Ovary (tissue), 10 donors: ENCODE measurements at places on chromosomes 11 and 22. TPM values are rescaled to one million over a fixed set of nuclear protein-coding genes. Genes with fewer than 3 reads are reported as not detected.

GRCh38 chr11:113577356-113578032 lies 102.3 kb upstream of the DRD2 start:
- no peaks in the 10 kb centered on the region for H3K4me1 ChIP-seq
- DNase-seq, result no peak
- no peak overlapping the region for H3K4me3 ChIP-seq
- no peak overlapping the region for H3K27ac ChIP-seq

- peaks cover 12% of the 10 kb centered on the region for H3K4me1 ChIP-seq
- no peaks in the 10 kb centered on the region for H3K27me3 ChIP-seq
- no peak overlapping the region for H3K4me3 ChIP-seq
- no peak for DNase-seq
- H3K27ac ChIP-seq, result no peak overlapping the region
Observed at GRCh38 chr22:47090591-47091245, 328.3 kb downstream of the TBC1D22A start.

Gene NFAM1
- total RNA-seq, result 0.74 TPM

DNA sequence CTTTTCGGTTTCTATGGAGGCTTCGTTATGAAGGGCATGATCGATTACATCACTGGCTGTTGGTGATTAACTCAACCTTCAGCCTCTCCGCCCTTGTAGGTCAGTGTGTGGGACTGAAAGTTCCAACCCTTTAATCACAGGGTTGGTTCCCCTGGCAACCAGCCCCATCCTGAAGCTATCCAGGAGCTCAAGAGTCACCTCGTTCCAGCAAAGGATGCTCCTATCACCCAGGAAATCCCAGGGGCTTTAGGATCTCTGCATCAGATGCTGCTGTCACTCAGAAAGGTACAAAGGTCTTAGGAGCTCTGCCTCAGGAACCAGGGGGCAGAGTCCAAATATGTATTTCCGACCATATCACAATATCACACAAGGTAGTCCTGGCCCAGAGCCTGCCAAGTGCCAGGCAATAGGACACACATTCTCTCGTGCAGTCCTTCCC lies 123.5 kb upstream of the PARVA start:
- H3K4me1 ChIP-seq, result peaks cover 3% of the 10 kb centered on the region
- H3K4me3 ChIP-seq, result no peak overlapping the region
- DNase-seq, result no peak
- no peak overlapping the region for H3K27ac ChIP-seq
- no peaks in the 10 kb centered on the region for H3K27me3 ChIP-seq
- H3K36me3 ChIP-seq, result no peaks in the 10 kb centered on the region

DNA sequence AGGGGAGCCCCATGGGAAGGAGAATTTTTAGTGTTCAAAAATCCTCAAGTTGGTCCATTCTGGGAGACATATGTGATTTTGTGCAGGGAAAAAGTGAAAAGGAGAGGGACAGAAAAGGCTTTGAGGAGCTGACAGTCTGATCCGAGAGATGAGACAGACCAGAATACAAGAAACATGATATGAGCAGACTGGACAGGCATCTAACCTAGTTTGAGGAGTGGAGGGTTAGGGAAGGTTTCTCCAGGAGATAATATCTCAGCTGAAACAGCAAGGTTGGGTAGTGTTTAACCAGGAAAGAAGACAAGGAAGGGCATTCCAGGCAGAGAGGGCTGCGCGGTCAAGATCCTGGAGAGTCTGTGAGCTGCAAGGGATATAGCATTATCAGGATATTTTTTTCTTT lies 101.4 kb upstream of the NCAM1 start:
- no peaks in the 10 kb centered on the region for H3K27me3 ChIP-seq
- no peak overlapping the region for H3K4me3 ChIP-seq
- no peak overlapping the region for H3K27ac ChIP-seq
- H3K4me1 ChIP-seq, result no peaks in the 10 kb centered on the region
- no peaks in the 10 kb centered on the region for H3K36me3 ChIP-seq
- no peak for DNase-seq

Gene MS4A13
- not detected for total RNA-seq

DNA sequence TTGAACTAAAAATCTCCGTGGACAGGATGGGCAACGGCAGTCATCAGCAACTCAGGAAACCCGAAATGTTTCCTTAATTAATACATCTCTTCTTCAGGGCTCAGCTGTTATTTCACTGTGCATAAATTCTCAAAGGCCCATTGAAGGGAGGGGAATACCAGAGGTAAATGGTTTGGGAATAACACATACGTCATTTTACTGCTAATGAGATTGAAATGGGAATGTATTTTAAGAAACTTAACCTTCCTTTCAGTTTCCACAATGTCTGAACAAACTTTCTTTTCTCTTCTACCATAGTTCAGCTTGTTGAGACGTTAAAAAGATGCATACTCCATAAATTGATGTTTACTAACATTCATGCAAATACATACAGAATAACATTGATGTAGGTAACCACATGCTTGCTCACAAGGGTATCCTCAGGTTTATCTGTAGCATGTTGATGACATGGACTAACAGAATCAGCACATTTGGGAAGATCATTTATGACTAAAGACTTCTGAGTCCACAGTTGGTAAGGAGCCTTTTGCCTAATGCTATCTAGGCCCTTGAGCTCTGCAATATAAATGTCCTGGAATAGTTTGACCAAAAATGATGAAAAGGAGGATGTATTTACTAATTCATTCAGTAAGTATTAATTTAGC lies 7.7 kb upstream of the PRRG4 start:
- H3K36me3 ChIP-seq, result no peaks in the 10 kb centered on the region
- no peak overlapping the region for H3K27ac ChIP-seq
- no peak for DNase-seq

Gene JRKL
- total RNA-seq, result 7.1 TPM

DNA sequence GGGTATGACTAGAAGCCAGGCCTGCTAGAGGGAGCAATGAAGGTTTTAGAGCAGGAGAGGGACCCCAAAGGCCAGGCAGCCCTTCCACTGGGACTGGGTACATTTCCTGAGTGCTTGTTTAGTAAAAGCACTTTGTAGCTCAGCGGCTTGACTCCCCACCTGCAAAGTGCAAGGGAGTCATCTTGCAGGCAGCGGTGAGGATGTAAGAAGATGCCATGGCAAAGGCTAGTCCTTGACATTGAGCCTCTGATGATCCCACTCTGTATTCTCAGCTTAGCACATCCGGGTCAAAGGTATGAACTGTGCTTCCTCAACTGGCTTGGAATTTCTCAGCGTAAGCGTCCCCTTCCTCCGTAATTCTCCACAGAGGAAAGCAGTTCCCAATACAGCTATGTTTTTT lies 3.1 kb upstream of the UBE2L3 start:
- no peak overlapping the region for H3K4me3 ChIP-seq
- H3K27me3 ChIP-seq, result no peaks in the 10 kb centered on the region
- H3K27ac ChIP-seq, result no peak overlapping the region
- no peaks in the 10 kb centered on the region for H3K36me3 ChIP-seq

DNA sequence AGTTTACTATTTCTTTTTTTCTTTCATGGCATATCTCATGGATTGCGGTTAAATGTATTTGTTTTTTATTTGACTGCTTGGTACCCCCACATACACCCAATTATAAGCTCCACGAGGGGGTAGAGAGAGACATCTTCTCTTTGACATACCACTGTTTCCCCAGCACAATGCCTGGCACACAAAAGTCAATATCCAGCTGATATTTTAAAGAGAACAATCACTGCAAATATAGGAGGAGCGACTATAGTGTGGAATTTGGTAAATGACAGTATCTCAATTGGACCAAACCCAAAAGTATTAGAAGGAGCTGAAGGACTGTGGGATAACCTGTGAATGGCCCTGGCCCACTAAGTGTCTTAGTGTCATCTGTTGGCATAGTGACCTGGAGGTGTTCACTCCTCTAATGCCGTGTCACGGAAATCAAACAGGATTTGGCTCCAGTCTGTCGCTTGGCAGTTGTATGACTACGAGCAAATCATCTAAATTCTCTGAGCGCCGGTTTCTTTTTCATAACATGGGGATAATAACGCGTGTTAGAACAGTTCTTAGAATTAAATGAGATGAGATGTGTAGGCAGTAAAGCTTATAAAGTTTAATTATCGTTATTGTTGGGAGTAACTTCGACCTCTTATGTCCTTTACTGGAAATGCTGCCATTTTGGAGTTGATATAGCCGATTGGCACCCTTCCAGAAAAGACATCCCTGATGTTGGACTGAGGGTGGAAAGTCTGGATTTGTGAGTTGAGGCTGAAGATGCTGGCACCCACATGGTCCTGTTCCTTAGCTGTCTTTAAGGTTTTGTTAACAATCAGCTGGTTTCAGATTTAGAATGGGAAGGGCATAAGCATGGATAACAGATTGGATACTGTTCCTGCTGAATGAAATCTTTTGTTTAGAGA lies 144.5 kb downstream of the DBX1 start:
- H3K4me1 ChIP-seq, result peaks cover 3% of the 10 kb centered on the region
- H3K4me3 ChIP-seq, result no peak overlapping the region
- H3K36me3 ChIP-seq, result no peaks in the 10 kb centered on the region
- DNase-seq, result no peak
- H3K27me3 ChIP-seq, result no peaks in the 10 kb centered on the region

- H3K4me1 ChIP-seq, result peaks cover 6% of the 10 kb centered on the region
- DNase-seq, result peak; percentile 62
- no peaks in the 10 kb centered on the region for H3K27me3 ChIP-seq
- H3K27ac ChIP-seq, result peak overlapping the region; percentile 51
- no peak overlapping the region for H3K4me3 ChIP-seq
- H3K36me3 ChIP-seq, result no peaks in the 10 kb centered on the region
Observed at GRCh38 chr11:1557904-1558774, 13.9 kb downstream of the DUSP8 start.

DNA sequence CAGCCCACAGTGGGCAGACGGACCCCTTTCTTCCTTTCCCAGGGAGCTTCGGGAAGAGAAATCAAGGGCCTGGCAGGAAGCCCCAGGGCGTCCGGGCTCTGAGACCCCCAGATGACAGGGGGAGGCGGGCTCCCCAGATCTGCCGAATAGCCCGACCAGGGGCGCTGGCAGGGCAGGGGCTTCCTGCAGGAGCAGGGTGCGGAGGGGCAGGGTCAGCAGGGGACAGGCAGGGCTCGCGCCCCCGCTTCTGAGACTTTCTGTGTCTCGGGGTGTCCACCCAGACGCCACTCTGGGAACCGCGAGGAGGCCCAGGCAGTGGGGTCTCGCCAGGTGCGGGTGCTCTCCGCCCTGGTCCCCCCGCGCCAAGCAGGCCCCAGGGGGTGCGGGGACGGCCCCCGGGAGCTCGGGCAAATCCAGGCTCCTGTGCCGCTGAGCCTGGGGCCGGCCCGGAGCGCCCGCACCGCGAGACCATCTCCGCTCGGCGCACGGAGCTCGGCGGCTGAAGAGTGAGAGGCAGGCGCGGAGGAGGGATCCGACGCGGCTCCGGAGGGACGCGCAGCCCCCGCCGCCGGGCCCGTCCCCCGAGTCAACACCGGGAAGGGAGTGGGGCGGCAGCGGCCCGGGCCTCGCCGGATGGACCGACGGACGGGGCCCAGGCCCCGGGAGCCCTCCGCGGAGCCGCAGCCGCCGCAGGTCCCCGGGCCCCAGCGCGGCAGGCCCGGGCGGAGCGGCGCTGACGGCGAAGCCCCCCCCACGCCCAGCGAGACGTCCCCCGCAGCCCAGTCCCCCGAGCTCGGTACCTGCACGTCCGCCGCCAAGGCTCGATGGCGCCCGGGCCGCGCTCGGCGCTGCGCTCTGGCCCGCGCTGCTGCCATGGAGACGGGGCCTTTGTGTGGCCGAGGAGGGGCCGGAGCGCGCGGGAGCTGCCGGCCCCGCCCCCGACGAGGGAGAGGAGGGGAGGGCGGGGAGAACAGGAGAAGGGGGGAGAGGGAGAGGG lies at the start of gene PLXNB2:
PLXNB2 (minus strand) TSS at position 894 of the 997 bp plus-strand sequence. CDS start 17,062 bp downstream, outside the sequence.
- H3K27me3 ChIP-seq, result no peaks in the 10 kb centered on the region
- DNase-seq, result peak; percentile 88
- peak within 1 kb of the TSS; percentile 76 for H3K4me3 ChIP-seq
- peaks cover 42% of the 10 kb centered on the region for H3K4me1 ChIP-seq
- no peaks in the 10 kb centered on the region for H3K36me3 ChIP-seq

Gene EXPH5
- 2.1 TPM for total RNA-seq

Gene TMEM191B
- not detected for total RNA-seq

DNA sequence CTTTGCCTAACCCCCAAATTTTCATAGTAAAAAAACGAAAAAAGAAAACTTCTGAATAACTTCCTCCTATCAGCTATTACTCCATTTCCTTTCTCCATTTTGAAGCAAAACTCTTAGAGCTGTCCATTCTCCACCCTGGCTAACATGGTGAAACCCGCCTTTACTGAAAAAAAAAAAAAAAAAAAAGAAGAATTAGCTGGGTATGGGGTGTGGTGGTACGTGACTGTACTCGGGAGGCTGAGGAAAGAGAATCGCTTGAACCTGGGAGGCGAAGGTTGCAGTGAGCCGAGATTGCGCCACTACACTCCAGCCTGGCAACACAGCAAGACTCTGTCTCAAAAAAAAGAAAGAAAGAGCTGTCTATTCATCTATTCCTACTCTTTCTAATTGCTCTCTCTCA lies 11.3 kb upstream of the NXF1 start:
- no peaks in the 10 kb centered on the region for H3K27me3 ChIP-seq
- no peak for DNase-seq
- no peak overlapping the region for H3K4me3 ChIP-seq
- H3K27ac ChIP-seq, result no peak overlapping the region
- H3K36me3 ChIP-seq, result no peaks in the 10 kb centered on the region
- no peaks in the 10 kb centered on the region for H3K4me1 ChIP-seq

Gene TYR
- total RNA-seq, result not detected

DNA sequence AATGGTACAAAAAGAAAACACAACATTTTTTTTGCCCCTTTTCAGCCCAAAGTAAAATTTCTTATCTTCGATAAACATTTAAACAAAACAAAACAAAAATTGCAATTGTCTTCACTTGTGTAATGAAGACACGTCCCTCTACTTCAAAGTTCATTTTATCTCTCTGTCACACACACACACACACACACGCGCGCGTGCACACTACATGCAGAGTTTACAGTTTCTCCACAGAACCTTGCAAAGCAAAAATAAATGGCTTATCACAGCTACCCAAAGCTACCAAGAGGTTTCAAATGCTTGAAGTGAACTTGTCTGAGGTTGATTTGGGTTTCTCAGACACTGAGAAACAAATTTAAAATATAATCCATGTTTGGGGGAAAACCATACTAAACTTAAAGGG lies 72.3 kb downstream of the ETS1 start:
- no peak overlapping the region for H3K4me3 ChIP-seq
- peak overlapping the region; percentile 51 for H3K27ac ChIP-seq

Gene FAM111B
- total RNA-seq, result 0.12 TPM

Gene RIBC2
- total RNA-seq, result 7.5 TPM

Gene FSHB
- total RNA-seq, result not detected
